Activated naive CD8-positive, alpha-beta T cell treated with anti-CD3 and anti-CD28 coated beads for 36 hours (primary cell): ENCODE measurements at places on chromosomes 6 and 20. TPM values are rescaled to one million over a fixed set of nuclear protein-coding genes. Genes with fewer than 3 reads are reported as not detected.

Gene TRAPPC3L
- not detected for total RNA-seq

Gene SNAP25
- total RNA-seq: not detected

Gene ZC3H12D
- total RNA-seq: 27.9 TPM

Gene CNR1
- total RNA-seq: not detected

DNA sequence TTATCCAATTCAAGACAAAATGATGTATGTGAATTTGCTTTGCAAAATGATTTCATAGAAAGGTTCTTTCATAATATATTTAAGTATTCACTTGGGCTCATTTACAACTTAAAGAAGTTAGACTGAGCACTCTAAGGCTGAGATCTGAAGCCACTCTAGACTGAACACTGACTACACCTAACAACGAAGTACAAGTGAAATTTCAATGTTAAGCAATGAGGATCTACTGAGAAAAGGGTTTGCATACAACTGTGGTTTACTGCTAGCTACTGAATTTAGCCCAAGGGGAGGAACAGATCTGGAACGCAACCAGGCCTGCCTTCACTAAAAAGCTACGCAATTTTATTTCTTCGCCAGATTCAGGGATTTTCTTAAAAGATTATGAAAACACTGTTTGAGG lies 106.4 kb downstream of the MBOAT1 start:
- H3K4me1 ChIP-seq: no peaks in the 10 kb centered on the region
- no peaks in the 10 kb centered on the region for H3K36me3 ChIP-seq
- DNase-seq: no peak
- H3K27ac ChIP-seq: no peak overlapping the region
- no peaks in the 10 kb centered on the region for H3K27me3 ChIP-seq
- H3K4me3 ChIP-seq: no peak overlapping the region

- no peak for DNase-seq
- H3K4me1 ChIP-seq: no peaks in the 10 kb centered on the region
- H3K4me3 ChIP-seq: no peak overlapping the region
- no peak overlapping the region for H3K27ac ChIP-seq
- H3K27me3 ChIP-seq: no peaks in the 10 kb centered on the region
Measured at GRCh38 chr6:18465410-18466154, 78.4 kb downstream of the RNF144B start.

DNA sequence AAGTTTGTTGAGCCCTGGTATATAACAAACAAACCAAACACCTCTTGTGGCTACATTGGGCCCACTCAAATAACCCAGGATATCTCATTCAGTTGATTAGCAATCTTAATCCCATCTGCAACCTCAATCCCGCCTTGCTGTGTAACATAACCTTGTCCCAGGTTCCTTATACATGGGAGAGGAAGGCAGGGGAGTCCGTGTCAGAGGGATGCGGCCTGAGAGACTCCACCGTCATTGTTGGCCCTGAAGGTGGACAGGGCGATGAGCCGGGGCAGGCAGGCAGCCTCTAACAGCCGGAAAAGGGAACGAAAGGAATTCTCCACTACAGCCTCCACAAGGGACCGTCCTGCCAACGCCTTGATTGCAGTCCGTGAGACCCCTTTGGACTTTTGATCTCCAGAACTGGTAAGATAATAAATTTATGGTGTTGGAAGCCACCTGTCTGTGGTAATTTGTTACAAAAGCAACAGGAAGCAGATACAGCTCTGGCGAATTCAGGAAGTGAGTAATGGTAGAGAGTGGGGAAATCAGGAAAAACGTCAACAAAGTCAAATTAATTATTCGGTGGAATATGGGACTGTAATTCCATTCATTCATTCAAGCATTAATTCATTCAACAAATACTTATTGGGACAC lies 124.5 kb upstream of the SALL4 start:
- no peak overlapping the region for H3K4me3 ChIP-seq
- no peaks in the 10 kb centered on the region for H3K4me1 ChIP-seq
- no peak for DNase-seq
- H3K27me3 ChIP-seq: peaks cover 11% of the 10 kb centered on the region

DNA sequence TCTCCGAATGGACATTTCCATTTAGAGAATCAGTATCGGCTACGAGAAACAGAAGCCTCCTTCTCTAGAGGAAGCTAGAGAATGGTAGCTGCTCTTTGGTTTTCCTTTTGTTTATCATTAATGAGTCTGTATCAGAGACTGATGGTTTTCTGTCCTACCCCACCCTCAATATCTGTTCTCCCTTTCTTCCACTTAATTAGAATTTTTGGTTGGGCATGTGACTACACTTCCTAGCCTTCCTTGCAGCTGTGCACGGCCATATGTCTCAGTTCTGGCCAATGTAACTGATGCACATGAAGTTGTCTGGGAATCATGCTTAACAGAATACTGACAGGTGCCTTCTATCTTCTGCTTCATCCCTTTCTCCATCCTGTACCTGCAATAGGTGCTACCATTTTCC lies 19.0 kb downstream of the RNF24 start:
- DNase-seq: no peak
- no peaks in the 10 kb centered on the region for H3K27me3 ChIP-seq
- H3K27ac ChIP-seq: no peak overlapping the region
- H3K36me3 ChIP-seq: peaks cover 1% of the 10 kb centered on the region
- H3K4me3 ChIP-seq: no peak overlapping the region

DNA sequence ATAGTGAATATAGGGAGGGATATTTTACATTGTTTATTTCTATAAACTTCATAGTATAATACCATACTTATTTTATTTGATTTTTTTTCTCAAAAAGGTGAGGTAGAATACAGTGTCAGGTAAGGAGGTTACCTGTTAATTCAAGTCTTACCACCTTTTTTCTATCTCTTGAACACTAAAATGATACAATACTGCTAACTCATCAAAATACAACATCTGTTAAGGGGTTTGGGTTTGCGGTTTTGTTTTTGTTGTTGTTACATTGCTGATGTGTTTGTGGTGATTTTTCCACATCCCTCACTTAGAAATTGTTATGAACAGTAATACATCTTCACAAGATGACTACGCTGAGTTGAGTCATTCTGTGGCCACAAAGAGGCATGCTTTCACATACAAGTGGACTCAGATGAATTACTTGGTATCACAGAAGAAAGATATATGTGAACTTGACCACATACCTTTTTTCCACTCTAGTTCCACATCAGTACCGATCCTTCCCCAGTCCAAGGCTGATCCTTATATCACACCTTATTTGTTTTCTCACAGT lies 139.4 kb upstream of the ID4 start:
- no peaks in the 10 kb centered on the region for H3K36me3 ChIP-seq
- H3K4me1 ChIP-seq: no peaks in the 10 kb centered on the region
- no peak overlapping the region for H3K4me3 ChIP-seq
- no peak for DNase-seq

DNA sequence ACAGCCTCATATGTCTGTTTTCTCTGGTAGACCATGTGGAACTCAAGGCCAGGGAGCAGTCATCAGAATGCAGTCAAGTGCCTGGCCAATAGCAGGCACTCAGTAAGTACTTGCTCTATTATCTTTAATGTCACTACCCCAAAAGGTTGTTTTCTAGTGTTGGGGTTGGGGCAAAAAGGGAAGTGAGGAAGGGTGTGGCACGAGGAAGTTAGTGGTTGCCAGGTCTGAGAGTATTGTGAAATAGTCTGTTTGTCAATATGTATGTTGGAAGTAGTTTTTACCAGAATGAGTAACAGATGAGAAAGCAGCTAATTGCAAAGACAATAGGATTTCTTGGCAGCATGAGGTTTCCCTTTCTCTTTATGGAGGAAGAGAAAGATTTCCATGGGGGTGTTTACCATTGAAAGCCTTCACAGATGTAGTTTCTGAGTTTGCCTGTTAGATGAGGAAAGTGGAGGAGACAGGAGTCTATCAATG lies 59.5 kb upstream of the ARMH2 start:
- peaks cover 54% of the 10 kb centered on the region for H3K36me3 ChIP-seq
- DNase-seq: no peak
- peak overlapping the region; percentile 47 for H3K4me3 ChIP-seq
- peaks cover 77% of the 10 kb centered on the region for H3K4me1 ChIP-seq

DNA sequence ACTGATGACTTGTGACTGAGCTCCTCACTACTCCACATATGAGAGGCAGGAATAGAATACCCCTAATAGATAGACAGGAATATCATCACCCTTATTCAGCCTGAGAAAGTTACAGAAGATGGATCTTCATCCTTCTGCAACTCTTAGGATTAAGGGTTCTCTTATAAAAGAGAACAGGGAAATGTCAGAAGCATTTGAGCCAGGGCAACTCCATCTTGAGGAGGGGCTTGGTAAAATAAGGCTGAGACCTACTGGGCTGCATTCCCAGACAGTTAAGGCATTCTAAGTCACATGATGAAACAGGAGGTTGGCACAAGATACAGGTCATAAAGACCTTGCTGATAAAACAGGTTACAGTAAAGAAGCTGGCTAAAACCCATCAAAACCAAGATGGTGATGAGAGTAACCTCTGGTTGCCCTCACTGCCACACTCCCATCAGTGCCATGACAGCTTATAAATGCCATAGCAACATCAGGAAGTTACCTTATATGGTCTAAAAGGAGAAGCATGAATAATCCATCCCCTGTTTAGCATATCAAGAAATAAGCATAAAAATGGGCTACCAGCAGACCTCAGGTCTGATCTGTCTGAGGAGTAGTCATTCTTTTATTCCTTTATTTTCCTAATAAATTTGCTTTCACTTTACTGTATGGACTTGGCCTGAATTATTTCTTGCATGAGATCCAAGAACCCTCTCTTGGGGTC lies 97.9 kb downstream of the PLG start:
- no peak overlapping the region for H3K27ac ChIP-seq
- peaks cover 8% of the 10 kb centered on the region for H3K27me3 ChIP-seq
- H3K4me3 ChIP-seq: no peak overlapping the region
- H3K36me3 ChIP-seq: no peaks in the 10 kb centered on the region
- H3K4me1 ChIP-seq: no peaks in the 10 kb centered on the region

DNA sequence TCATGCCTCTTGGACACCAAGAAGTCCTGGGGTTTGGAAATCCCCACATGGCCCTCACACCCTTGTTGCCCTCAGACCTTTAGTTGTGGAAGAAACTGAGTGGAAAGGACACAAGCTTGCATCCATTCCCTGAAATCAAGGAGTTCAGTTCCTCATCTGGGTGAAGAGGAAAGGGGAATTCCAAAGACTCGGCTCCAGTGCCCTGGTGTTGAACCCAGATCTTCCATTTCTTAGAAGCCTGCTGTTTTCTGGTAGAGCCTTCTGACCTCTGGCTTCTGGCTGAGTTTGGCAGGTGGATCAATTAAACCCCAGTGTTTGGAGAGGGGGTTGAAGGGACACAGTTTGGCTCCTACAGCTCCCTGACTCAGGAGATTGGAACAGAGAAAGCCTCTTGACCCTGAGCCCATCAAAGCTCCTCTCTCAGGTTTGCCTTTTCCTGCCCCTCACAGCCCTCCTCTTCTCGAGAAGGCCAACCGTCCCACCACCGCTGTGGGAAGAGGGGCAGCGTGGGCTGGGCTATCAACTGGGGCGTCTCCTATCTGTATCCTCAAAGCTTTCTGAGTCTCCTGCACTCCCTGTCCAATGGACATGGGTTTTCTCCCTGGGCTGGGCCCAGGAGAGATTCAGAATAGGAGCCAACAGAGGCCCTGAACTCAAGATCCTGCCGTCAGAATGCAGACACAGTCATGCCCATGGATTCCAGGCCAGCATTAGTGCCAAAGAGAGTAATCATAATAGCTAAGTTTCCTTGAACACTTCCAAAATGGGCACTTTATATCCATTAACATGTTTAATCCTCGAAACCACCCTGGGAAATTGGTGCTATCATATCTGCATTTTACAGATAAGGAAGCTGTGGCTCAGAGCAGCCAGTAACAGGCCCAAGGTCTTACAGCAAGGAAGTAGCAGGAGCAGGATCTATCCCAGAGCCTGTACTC lies 146.2 kb downstream of the VEGFA start:
- H3K27me3 ChIP-seq: no peaks in the 10 kb centered on the region
- H3K4me3 ChIP-seq: no peak overlapping the region
- H3K27ac ChIP-seq: no peak overlapping the region
- no peak for DNase-seq
- no peaks in the 10 kb centered on the region for H3K4me1 ChIP-seq
- H3K36me3 ChIP-seq: no peaks in the 10 kb centered on the region

DNA sequence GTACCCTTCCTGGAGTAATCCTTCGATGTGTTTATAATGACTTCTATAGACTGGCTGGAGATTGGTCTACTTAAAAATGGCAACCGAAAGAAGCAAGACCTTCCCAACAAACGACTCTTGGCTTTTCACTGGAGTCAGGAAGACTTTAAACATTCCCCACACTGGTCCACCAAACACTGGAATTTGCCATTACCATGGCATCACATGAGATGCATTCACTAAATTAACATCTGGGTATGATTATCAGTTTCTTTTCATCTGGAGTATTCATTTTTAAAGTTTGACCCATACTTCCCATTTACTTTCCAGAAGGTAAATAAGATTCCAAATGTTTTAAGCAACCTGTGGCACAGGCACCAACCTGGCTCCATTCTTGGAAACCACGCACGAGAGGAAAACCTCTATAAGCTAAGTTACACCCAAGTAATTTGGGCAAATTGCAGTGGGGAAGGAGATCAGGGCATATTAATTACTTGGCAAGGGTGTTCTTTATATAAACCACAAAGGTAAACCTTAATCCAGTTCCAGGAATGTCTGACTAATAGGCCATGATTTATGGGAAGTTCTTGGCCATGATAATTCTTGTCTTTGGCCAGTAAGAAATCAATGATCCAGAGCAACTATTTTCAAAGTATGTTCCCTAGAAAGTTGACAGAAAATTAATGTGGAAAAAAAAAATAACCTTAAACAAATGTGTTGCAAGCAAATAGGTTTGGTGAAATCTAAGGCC lies 190.0 kb upstream of the COL21A1 start:
- no peaks in the 10 kb centered on the region for H3K36me3 ChIP-seq
- H3K4me3 ChIP-seq: no peak overlapping the region
- peaks cover 10% of the 10 kb centered on the region for H3K27me3 ChIP-seq
- no peak for DNase-seq
- H3K27ac ChIP-seq: no peak overlapping the region
- no peaks in the 10 kb centered on the region for H3K4me1 ChIP-seq

DNA sequence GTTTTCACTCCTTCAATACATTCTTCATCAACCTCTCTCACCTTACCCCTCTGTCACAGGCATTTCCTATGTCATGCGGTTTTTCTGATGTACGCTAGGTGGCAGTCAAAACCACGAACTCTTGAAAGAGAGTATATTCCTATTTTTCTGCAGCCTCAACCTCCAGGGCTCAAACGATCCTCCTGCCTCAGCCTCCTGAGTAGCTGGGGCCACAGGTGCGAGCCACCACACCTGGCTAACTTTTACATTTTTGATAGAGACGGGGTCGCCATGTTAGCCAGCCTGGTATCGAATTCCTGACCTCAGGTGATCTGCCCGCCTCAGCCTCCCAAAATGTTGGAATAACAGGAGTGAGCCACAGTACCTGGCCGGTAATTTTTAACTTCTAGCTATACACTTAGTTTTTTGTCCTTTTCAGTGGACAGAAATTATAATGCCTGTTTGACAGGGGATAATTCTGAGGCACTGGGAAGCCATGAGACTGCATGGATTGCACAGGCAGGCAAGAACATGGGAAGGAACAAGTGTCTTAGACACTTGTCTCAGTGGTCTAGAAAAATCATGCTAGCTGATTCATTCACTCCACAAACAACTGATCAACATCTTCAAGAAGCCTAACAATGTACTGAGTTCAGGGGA lies 22.5 kb upstream of the HFE start:
- peak; percentile 14 for DNase-seq
- H3K27ac ChIP-seq: no peak overlapping the region
- no peak overlapping the region for H3K4me3 ChIP-seq
